Uterus (tissue), 4 donors: ENCODE measurements at places on chromosomes 13 and 19. TPM values are rescaled to one million over a fixed set of nuclear protein-coding genes. Genes with fewer than 3 reads are reported as not detected.

The ZNF790 gene
- total RNA-seq, result 5.9 TPM

GRCh38 chr19:46950526-46951170, 69.0 kb upstream of the NPAS1 start:
- H3K27me3 ChIP-seq, result no peaks in the 10 kb centered on the region
- H3K4me1 ChIP-seq, result peaks cover 19% of the 10 kb centered on the region
- no peak for DNase-seq
- H3K36me3 ChIP-seq, result no peaks in the 10 kb centered on the region
- no peak overlapping the region for H3K4me3 ChIP-seq

The COL5A3 gene
- total RNA-seq, result 43.3 TPM

The KIR2DL3 gene
- not detected for total RNA-seq

DNA sequence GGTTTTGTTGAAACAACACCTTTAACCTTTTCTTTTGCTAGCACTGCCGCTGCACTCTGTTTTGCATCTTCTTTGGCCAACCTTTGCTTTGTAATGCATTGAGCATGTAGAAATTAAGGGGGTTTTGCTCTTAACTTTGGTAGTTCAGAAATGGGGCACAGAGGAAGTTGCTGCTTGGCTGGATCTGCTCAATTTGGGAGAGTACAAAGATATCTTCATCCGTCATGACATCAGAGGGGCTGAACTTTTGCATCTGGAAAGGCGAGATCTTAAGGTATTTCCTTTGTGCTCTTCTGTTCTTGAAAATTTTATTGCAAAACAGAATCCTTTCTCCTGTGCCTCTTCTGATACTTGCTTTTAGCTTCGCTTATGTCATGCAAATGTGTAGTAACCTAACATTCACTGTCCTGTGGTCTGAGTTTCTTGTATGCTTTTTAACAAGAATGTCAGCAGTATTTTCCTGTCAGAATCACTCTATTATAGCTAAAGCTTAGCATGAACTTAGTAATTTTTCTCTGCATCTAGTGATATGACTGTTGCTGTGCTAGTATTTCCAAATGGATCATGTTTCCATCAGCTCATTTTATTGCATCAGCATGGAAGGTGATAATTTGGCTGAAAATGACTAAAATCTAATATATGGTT, 50.7 kb upstream of the AKAP11 start:
- no peaks in the 10 kb centered on the region for H3K36me3 ChIP-seq
- H3K27ac ChIP-seq, result no peak overlapping the region
- H3K4me3 ChIP-seq, result no peak overlapping the region

GRCh38 chr19:51259348-51260245, 8.7 kb downstream of the SIGLECL1 start:
- no peaks in the 10 kb centered on the region for H3K4me1 ChIP-seq
- no peak overlapping the region for H3K4me3 ChIP-seq
- DNase-seq, result no peak
- no peaks in the 10 kb centered on the region for H3K27me3 ChIP-seq
- no peak overlapping the region for H3K27ac ChIP-seq
